ENCODE measurements at places on chromosomes 4 and X. TPM values are rescaled to one million over a fixed set of nuclear protein-coding genes. Genes with fewer than 3 reads are reported as not detected.

- H3K36me3 ChIP-seq, result no peaks in the 10 kb centered on the region
- no peak overlapping the region for H3K4me3 ChIP-seq
- H3K27ac ChIP-seq, result no peak overlapping the region
- DNase-seq, result no peak
- peaks cover 26% of the 10 kb centered on the region for H3K27me3 ChIP-seq
- peaks cover 6% of the 10 kb centered on the region for H3K4me1 ChIP-seq
These were observed 2.3 kb downstream of the NWD2 start for GRCh38 chr4:37246891-37247290.

Gene PAGE2
- total RNA-seq, result not detected

- H3K27ac ChIP-seq, result no peak overlapping the region
- no peaks in the 10 kb centered on the region for H3K36me3 ChIP-seq
- no peak for DNase-seq
These were observed 1.5 kb downstream of the FAM200B start for GRCh38 chr4:15683143-15683495.

DNA sequence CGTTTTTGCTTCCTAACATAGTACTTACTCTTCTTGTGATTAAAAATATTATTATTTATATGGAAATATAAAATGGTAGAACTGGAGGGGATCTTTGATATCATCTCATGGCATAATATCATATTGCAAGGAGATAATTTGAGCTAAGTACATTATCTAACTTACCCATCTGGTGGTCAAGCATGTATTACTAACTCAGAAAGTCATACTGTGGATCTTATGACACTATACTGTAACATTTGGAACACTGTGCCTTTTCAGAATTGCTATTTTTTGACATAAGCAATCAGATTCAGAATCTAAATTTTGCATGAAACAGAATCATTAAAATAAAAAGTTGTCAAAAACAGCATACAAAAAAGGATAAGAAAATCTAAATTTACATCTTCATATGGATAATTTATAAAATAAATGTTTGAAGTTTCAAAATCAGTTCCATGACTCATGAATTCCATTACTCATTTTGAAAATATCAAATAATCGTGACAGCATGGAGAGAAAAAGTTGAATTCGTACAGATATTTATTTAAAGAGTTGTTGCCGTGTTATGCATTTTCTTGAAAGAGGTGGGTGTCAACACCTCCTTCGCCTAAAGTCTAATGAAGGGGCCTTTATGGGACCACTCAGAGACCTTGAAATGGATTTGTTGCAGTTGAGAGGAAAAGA, 928.1 kb downstream of the PDHA2 start:
- no peaks in the 10 kb centered on the region for H3K27me3 ChIP-seq
- DNase-seq, result no peak
- no peak overlapping the region for H3K27ac ChIP-seq
- H3K4me1 ChIP-seq, result no peaks in the 10 kb centered on the region

Gene PABPC5
- 1.5 TPM for total RNA-seq
